Ecto neural progenitor cell (in vitro differentiated cells): ENCODE measurements at places on chromosomes 3 and 15.

DNA sequence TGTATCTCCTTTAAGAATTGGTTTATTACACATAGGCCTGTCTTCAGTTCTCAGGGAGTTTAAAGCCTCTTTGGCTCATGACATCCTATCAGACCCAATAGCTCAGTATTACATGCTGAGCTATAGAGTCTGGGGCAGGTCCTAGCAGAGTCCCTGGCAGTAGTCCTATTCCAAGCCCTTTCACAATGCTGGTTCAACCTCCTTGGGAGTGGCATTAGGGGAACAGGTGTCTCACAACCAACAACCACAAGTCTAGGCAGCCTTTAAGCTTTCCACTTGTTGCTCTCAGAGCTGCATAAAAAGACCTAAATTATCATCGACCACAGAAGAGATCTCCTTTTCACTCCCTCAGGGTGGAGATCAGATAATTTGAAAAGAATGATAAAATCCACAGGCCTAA, 22.8 kb upstream of the C2CD4B start:
- no peak for DNase-seq

- no peak for DNase-seq
These were observed 159.0 kb upstream of the CHRNA7 start for GRCh38 chr15:31871166-31871886.

GRCh38 chr15:28085489-28086174, 13.5 kb downstream of the OCA2 start:
- DNase-seq = no peak

DNA sequence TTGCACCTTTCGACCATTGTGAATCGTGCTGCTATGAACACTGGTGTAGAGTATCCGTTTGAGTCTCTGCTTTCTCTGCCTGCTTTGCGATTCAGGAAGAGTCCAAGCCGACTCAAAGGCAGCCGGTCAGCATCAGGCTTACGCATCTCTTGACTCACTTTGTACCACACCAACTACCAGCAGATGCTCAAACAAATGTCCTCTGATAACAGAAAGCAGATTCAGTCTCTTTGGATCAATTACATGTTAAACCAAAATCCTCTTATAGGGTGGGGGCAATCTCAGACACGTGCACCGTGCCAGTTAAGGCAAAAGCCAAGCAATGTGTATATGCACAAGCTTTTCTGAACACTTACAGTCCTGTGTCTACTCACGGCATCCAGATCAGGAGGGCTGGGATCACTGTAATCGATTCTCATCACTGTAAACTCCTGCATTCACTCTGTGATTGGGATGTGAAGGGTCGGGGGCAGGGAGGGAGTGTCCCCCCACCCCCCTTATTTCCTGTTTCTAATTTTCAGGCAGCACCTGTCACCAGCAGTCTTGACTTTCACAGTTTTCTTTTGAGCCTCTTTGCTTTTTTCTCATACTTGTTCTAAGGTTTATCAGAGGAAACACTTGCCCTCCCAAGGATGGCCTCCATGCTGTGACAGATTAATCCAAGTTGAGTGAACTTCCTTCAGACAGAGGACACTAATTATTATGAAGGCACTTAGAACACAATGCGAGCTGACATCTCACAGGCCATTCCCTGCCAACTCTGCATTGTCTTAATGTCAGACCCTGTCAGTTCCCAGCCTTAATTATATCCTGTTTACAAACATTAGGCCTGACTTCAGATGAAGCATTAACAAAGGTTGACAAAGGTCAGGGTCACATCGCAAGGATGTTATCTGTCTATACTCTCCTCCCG, 153.5 kb downstream of the MECOM start:
- no peak for DNase-seq

DNA sequence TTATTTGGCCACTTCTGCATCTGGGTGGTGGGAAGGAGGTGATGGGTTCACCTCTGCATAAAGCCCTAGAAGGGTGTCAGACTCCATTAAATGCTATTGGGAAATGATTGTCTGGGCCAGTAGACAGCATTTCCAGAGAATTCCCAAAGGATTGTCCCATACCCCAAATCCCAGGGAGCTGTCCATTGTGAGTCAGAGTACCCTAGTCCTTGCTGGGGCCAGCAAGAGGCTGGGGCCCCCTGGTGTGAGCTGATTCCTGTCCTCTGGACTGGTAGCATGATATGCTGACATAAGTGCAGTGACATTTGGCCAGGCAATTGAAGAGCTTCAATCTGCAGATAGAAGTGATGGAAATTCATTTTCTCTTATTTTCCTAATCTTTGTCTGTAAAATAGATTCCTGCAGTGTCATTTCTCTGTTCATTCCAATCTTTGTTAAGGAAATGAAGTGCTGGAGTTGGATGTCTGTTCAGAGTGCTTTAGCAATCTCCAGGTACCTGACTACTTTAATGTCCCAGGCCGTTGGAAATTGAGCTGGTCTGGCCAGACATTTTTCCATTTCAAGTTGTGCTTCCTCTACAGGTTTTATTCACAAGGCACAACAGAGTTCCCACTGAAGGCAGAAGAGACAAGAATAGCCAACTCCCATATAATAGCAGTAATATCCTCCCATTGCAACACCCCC, 91.2 kb downstream of the RPLP1 start:
- no peak for DNase-seq
